ENCODE measurements at places on chromosomes 13 and 19.

GRCh38 chr19:10642473-10643171 is 11.5 kb upstream of the ILF3 start:
- no peak for DNase-seq

GRCh38 chr19:5128936-5129389 is 160.1 kb downstream of the KDM4B start:
- DNase-seq = no peak

GRCh38 chr13:37138169-37138568 is 32.7 kb upstream of the CSNK1A1L start:
- peak; percentile 70 for DNase-seq

GRCh38 chr13:97441368-97441767 is 7.4 kb downstream of the RAP2A start:
- no peak for DNase-seq

DNA sequence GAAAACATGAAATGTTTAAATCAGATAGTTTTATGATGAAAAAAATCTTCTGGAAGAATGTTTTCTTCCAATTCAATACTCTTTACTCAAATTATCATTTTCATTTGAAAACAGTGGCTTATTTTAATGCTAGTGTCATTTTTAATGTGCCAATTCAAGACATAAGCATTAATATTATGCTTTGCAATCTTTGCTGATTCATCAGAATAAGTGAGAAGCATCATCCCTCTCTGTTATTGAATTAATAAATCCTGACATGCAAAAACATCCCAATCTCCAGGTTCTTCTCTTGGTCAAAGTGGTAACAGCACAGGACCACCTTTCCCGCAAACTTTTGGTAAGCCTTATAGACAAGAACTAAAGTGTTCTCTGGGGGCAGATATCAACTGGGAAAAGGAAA is 3.8 kb downstream of the INTS6 start:
- no peak for DNase-seq

- no peak for DNase-seq
Measured at GRCh38 chr19:41324921-41325639, 15.1 kb downstream of the CCDC97 start.

GRCh38 chr13:93468433-93468832 is 241.8 kb downstream of the GPC6 start:
- no peak for DNase-seq
